ENCODE measurements at places on chromosomes 16 and 17.

GRCh38 chr17:13736916-13737315 lies 135.2 kb upstream of the HS3ST3A1 start:
- DNase-seq, result no peak

- DNase-seq, result no peak
These were observed 138.7 kb downstream of the ANKFN1 start for GRCh38 chr17:56292010-56292409.

GRCh38 chr17:9294661-9295210 lies 273.4 kb downstream of the NTN1 start:
- DNase-seq, result no peak

DNA sequence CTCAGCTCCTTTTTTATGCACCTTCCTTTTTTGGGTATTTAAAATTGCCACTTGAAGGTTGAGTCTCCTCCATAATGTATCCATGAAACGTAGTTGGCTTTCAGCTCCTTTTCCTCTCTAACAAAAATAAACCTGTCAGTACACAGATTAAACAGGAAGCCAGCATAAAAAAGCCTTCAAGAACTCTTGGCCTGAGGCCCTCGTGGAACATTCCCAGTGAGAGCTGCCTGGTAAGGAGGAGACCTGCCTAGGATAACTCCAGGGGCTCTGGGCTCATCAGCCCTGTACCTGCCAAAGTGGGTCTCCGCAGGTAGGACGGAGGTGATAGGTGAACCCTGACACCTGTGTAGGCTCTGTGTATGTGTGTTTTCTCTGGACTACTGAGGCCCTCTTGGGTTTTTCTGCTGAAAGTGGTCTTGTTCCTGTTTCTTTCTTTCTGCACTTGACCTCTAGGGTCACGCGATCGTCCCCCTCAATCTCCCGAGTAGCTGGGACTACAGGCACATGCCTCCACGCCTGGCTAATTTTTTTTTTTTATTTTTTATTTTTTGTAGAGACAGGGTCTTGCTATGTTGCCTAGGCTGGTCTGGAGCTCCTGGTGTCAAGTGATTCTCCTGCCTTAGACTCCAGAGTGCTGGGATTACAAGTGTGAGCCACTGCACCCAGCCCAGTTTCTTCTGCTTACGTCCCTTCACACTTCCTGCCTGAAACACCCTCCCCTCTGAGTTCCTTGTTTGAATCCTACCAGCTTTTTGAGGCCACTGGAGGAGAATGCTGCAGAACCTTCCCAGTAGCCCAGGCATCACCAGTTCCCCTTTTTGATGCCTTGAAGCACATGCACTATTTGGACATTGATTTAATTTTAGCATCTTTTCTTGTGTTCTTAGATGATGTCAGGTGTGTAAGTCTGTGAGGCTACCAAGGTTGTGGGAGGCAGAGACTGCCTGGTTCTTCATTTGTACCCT lies 9.8 kb downstream of the PGS1 start:
- DNase-seq, result peak; percentile 66

- DNase-seq, result peak; percentile 44
These were observed 62.4 kb downstream of the BAIAP2 start for GRCh38 chr17:81097134-81097942.

- DNase-seq, result no peak
These were observed 1.5 kb upstream of the NT5C start for GRCh38 chr17:75133001-75133400.

DNA sequence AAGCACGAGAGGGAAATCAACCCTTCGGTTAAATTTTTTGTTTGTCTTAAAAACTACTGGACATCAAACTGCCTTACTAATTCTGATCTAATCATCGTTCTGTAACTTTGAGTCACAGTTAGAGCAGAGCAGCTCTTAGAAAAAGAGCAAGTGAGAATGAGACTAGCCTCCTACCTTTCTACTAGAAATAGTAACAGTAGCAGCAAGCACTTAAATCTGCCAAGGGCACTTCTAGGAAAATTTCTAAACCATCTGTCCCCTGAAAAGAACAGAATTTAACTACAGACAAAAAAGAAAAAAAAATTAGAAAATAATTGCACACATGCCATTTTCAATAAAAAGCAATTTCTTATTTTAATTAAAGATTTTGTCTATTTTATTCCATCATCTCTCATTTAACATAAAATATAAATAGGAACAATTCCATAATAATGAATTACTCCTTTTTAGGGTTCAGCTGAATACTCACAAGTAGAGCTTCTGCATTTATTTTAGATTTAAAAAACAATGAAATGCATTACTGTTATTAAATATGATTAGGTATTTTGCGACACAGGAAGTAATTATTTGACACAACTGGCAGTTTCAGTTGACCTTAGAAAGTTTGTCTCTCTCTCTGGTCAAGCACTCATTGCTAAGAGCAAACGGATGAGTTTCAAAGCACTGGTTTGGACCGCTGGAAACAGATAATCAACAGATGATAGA lies 250.8 kb upstream of the SOX9 start:
- DNase-seq, result no peak

DNA sequence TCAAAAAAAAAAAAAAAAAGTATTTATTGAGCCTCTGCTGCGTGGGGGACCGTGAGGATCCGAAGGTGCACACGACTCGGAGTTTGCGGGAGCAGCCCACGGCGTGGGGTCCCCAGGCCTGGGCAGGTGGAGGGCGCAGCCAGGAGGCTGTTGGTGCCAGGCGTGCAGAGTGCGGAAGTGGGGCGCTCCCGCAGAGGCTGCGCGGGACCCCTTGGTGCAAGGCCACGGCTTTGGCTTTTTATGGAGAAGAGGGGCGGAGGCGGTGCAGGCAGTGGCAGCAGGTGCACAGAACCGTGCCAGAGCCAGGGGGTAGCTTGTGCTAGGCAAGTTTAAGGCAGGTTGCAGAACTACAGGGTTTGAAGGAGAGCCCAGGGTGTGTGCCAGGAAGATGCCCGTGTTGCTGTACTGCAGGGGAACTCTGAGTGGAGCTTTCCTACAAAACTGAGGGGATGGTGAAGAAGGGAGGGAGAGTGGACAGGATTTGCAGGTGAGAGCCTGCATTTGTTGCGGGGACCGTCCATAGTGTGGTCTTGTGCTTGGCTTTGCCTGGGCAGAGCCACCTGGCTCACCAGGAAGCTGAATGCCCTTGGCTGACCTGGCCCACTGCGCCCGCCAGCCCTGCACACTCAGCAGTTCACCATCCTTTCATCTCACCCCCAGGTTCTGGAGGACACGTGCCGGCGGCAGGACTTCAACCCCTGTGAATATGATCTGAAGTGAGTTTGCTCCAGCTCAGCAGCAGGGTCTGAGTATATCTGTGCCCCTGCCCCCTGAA lies 1.3 kb downstream of the ASPSCR1 start:
- no peak for DNase-seq

DNA sequence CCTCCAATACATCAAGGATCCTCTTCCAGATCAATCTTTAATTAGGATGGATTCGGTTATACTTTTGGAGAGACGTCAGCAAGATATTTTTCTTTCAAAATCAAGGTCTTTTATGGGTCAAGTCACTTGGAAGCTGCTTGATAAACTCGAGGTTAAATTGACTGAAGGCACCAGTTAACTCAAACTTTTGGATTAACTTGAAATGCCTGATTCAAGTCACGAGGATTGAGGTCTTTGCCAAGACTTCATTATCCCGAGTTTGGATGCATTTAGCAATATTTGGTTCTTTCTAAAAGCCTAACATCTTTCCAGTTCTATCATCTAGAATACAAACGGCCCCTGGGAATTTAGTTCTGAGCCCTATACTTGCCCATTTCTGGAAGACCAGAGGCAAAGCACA lies 82.9 kb downstream of the MYH11 start:
- no peak for DNase-seq

GRCh38 chr16:84869473-84869845 lies 49.7 kb downstream of the CRISPLD2 start:
- no peak for DNase-seq

DNA sequence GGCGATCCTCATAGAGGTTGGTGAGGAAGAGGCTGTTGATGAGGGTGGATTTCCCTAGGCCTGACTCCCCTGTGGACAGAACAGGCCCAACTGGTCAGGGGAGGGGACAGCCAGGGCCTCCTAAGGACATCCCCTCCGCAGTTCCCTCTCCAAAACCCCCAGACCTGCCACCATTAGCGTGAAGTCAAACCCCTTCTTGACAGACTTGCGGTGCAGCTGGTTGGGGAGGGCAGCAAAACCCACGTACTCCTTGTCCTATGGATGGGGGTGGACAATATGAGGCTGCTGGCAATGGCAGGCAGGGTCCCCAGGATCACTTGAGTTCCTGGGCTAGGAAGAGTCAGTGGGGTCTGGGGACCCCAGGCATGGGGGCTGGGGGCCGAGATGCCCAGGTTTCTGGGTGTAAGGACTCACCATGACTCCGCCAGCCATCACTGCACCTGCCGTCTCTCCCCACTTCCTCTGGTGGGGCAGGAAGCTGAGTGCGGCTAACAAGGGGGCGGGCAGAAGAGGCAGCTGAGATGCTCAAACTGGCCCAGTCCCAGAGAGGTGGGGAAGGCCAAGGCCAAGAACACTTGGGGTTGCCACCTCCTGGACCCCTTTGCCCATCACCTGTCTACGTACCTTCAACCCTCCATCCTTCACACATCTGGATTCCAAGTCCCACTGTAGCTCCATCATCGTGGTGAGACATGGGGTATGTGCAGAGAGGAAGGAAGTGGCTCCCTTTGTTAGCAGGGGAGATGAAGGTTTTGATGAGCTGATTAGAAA lies at the start of gene SEPTIN1:
TSS of gene SEPTIN1 (minus strand) at position 451 of the 771 bp plus-strand sequence. CDS start at position 432, 19 bp downstream.
- DNase-seq, result peak; percentile 78

DNA sequence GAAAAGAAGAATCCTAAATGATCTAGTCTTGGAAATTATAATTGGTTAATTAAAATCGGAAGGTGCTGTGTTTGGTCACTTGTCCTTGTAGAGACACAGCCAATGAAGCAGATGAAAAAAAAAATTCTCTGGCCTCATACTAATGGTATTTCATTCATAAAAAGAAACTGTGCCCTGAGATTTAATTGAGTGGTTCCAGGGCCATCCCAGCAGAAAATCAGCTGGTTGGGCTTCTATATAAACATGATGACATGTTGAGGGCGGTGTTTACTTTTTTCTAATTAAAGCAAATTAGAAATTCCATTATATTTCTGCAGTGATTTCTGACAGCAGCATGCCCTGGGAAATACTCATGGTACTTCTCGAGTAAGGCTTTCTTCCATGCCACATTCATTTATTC lies 191.9 kb upstream of the KCNJ16 start:
- no peak for DNase-seq

GRCh38 chr17:72419866-72420774 lies 299.3 kb downstream of the SOX9 start:
- no peak for DNase-seq

DNA sequence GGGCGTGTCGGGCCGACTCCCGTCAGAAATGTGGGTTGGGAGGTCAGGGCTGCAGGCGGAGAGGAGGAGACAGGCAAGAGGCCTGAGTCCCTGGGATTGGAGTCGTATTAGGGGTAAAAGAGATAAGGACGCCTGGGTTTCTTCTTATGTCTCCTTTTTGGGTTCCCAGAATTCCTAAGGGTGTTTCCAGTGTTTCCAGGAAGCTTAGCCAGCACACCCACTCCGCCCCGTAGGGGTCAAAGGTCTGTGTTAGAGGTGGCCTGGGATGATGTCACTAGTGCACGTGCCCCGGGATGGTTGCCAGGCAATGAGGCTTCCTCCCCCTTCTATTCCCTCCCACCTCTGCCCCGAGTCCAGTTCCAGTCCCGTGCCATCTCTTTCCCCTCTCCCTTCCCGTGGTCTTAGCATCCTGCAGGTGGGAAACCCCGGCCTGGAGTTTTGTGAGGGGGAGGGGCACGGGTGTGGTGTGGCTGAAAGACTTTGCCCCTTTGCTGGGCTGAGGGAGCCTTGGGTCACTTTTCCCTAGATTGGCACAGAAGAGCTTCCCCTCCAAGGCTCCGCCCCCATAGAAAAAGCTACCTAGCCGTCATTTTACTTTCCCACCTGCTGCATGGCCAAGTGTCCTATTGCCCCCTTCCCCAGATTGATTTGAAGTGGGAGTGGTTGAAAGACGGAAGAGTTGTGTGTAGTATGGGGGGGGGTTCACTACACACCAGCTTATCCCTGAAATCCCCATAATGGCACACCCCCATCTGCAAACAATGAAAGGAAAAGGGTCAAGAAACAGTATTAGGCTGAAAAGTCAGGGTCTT lies 2.8 kb downstream of the KDM6B start:
- peak; percentile 89 for DNase-seq

DNA sequence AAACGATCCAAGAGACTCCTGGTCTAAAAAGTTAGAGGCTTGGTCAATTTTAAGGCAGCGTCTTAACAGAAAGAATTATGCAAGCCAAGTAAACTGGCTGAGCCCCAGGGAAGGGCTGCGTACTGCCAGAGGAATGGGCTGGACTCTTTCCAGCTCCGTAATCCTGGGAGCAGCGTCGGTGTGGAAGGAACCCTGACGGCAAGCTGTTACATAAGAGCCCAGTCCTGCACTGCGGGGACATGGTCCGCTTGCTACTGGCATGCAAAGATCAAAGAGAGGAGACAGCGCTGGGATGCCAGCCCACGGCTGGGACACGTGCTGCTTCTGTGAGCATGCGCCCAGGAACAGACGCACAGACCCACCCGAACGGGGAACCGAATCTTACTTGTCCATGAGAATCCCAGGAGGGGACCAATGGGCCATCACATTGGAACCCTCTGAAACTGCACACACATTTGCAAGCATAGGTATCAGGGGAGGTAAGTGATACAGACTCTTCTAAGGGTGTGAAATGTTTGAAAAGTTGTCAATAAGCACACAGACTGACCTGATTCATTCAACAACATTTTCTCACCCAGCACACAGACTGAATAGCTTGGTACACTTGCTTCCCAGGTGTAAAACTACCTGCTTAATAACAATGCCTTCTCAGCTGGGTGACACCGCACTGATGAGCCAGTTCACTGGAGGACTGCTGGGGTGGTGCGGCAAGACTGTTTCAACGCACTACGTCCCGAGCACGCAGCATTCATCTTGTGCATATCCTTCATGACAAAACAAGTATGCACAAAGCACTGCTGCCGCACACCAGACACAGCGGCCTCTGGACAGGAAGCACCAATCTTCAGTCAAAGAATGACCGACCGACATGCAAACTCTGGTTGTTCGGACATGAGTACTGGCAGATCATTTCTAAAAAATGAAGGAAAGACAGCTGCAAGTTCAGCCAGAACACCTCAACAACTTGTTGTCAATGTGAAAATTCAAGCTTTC lies 94.9 kb downstream of the ANKRD11 start:
- DNase-seq, result no peak

- DNase-seq, result no peak
These were observed 4.0 kb downstream of the CYB561 start for GRCh38 chr17:63442074-63442473.

GRCh38 chr17:74786431-74787055 lies 10.4 kb upstream of the NAT9 start:
- peak; percentile 68 for DNase-seq

DNA sequence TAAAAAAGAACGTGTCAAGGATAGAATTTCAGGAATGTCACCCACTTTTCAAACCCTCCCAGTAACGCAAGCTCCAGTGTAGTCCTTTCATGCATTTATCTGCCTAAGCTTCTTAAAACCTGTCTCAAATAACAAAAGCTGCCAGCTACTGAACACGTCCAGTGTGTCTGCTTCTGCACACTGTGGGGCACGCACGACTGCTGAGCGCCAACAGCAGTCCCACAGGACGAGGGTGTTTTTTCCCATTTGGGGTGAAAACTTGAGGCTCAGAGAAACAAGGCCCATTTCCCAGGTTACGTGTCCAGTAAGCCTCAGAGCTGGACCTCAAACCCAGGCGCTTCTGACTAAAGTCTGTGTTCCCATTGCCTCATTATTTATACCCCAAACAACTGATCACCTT lies 17.2 kb downstream of the NTAN1 start:
- DNase-seq, result no peak

Data from CD4-positive, alpha-beta T cell treated with Interleukin-15 for 1 hour (primary cell).